ENCODE measurements at places on chromosomes 3 and 15.

DNA sequence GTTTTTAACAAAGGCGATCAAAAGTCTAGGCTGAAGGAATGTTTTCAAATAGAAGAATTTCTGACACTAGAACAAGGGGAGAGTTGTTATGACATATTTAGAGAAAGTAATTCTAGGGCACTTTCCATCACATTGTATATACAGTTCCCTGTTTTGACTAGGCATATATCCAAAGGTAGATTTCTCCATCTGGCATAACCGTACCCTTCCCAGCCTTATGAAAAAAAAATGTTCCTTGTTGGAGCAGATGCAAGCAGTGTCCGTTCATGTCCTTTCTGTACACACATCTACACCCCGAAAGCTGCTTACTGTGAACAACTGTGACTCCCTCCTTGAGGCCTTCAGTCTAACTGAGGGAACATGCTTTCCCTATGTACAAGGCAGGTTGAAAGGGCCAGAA, 271.7 kb upstream of the GBE1 start:
- DNase-seq: no peak

DNA sequence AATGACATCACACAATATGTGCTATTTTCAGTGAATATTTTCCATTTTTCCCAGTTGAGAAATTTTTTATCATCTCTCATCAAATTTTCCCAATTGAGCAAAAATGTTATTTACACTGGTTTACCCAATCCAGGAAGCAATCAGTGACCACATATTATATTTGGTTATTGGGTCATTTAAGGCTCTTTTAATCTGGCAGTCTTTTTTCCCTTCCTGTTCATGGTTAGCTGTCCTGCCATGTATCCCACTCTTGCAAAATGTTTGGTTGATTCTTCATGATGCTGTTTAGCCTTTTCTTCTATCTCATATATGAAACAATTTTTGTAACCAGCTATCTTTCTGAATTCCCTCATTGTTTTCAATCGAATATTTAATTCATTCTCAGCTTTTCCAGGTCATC, 626.0 kb downstream of the RBMS3 start:
- no peak for DNase-seq

GRCh38 chr3:130515755-130516154, 1.2 kb upstream of the COL6A6 start:
- DNase-seq: no peak

GRCh38 chr3:40020689-40021088, 211.3 kb downstream of the MYRIP start:
- DNase-seq: no peak

- DNase-seq: peak; percentile 3
Observed at GRCh38 chr3:14467814-14468620, 65.6 kb downstream of the SLC6A6 start.
